ENCODE measurements at places on chromosomes 3 and 15.

- no peak for DNase-seq
Observed at GRCh38 chr15:60096157-60096556, 92.0 kb downstream of the FOXB1 start.

DNA sequence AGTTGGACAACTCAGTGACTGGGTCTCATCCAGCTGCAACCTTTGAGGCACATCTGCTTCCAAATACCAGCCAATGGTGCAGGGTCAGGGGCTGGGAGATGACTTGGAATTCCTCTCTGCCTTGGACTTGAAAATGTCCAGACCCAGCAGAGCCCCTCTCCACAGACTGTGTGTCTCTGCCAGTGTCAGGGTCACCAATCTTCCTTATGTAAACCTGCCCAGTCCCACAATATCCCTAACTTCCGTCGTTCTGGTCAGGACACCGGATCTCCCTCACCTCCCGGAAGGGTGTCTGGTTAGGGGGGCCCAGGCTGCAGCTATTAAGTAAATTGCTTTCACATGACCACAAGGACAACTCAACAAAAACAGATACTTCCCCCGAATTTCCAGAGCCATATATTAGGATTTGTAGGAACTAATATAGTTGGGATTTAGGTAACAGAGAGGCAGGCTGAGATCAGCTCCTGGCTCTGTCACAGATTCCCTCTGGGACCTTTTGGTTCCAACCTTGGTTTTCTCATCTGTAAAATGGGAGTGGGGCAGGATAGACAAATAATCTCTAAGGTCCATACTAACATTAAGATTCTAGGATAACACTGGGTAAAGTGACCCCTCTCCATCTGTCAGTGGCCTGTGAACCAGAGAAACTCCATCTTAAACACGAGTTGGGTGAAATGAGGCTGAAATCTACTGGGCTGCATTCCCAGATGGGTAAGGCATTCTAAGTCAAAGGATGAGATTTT lies 30.8 kb downstream of the IGDCC3 start:
- DNase-seq: no peak

- no peak for DNase-seq
Observed at GRCh38 chr15:77386626-77387025, 33.3 kb downstream of the PEAK1 start.

DNA sequence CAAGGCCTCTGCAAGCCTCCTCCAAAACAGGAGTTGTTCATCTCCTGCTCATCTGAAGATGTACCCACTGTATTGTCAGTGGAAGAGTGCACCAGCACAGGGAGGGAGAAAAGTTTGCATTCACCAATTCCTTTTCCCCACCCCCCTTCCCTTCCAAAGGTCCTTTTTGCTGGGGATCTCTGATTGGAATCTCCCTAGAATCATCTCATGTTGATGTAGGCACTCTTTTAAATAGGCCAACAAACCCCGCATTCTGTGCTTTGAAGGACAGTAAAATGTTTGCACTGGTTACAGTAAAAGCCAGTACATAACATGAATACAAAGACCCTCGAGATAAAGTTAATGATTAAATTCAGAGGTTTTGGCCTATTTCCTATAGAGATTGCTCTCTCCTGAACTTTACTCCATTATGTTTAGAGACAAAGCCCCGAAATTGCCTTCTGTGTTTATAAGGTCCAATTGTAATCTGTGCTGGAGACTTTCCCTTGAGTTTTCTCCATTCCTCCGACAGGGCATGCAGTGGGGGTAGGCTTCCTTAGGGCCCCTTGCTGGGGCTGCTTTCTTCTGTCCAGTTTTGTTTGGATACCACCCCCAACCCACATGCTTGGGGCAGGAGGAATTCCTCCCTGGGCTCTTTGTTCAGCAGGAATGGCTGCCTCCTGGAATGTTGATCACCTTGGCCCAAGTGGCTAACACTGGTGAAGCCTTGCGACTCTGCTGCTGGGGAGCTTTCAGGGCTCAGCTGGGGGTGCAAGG lies 22.5 kb downstream of the TRIM71 start:
- no peak for DNase-seq

DNA sequence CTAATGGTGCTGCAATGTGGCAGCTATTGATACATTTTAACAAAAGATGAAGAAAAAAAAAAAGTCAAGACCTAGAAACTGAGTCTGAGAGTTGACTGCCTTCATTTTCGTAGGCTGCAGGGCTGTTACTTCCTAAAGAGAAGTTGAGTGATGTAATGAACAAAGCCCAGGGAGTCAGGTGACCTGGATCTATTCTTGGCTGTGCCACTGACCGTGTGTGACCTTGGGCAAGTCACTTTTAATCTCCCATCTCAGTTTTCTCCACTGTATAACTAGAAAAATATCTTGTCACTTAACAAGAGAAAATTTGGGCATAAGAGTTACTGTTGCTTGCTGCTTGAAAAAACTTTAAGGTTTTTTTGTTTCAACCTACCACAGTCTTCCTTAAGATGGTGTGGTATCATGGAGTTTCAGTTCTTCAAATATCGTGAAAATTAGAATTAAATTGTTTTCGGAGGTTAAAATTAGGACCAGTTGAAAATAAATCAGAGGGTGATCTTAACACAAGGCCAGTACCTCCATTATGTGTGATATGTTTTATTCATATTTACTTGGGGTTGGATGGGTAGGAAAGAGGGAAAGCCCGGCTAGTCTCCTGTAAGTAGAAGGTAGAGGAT lies 5.8 kb downstream of the FMN1 start:
- DNase-seq: no peak

- DNase-seq: no peak
Observed at GRCh38 chr15:26475554-26475953, 297.3 kb downstream of the GABRB3 start.

DNA sequence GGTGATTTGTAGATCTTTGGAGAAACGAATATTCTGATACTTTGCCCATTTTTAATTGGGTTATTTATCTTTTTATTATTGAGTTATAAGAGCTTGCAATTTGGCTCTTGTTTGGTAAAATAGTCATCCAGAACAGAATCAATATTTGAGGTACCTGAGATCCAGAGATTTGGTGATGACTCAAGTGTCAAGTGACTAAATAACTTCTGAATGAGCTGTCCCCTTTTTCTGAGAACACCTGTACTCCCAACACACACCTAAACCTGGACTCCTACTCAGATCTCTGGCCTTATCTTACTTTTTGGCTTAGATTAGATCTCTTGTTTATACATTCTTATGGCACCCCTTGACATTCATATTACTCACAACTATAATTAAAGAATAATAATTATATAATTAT lies 3.1 kb upstream of the TRA2B start:
- DNase-seq: no peak

DNA sequence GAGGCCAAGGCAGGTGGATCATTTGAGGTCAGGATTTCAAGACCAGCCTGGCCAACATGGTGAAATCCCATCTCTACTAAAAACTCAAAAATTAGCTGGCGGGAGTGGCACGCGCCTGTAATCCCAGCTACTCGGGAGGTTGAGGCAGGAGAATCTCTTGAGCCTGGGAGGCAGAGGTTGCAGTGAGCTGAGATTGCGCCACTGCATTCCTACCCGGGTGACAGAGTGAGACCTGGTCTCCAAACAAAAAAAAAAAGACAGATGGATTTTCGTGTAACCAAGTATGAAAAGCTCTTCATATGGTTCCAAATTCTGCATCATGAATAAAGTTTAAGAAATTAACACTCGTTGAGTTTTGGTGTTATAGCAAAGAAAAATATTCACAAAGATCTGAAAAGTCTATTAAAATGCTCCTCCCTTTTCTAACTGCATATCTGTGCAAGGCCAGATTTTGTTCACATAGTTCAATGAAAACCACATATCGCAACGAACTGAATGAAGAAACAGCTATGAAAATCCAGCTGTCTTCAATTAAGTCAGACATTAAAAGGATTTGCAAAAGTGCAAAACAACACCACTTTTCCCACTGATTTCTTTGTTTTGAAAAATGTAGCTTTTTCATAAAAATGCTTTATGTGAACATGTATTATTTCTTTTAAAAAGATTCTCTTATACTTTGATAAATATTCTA lies 23.8 kb upstream of the FBLN2 start:
- DNase-seq: no peak

All from brain pericyte (primary cell).